ENCODE measurements at places on chromosomes 1 and 21.

GRCh38 chr1:52111492-52111891 is 30.4 kb upstream of the ZFYVE9 start:
- DNase-seq, result no peak

DNA sequence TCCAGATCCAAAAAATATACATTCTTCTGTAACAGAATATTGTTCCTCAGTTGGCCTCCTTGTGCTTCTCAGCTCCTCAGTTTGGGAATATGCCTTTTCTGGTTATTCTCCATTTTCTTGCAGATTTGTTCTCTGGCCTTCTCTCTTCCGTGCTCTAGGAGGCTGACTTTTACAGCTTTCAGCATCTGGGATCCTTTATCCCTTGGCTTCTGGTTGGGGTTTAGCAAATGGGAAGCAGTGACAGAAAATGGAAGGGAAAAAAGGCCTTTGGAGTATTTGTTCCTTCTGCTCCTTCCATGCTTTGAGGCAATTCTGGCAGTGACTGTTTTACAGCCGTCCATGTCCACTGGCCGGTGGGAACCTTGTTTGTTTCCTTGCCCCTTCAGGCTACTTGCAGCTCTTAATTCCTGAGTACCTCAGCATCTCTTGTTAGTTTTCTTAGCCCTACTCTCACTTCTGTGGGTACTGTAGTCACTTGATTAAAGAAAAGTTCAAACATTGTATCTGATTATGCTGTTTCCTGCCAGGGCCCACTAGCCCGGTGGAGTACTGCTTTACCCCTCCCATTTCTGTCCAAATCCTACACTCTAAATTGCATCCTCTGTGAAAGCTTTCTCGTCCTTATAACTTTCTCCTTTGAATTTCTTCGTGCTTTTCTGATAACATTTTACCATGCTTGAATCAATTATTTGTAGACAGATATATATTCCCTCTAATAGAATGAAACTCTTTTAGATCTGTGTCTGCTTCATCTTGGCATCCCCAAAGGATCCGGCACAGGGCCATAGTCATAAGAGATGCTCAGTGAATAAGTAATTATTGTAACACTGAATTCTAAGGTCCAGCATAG is 118.2 kb downstream of the OSBPL9 start:
- DNase-seq, result no peak

GRCh38 chr1:198798923-198799386 is 160.1 kb downstream of the PTPRC start:
- DNase-seq, result no peak

- DNase-seq, result no peak
These were observed 417.3 kb downstream of the USH2A start for GRCh38 chr1:216005916-216006315.
